ENCODE measurements at places on chromosomes 5 and 9.
A peak's percentile ranks its signal among the peaks of the same experiment; 100 is the strongest.

- DNase-seq = no peak
Observed at GRCh38 chr5:135553688-135554462, 18.1 kb upstream of the NEUROG1 start.

GRCh38 chr9:126327714-126328185, 1.1 kb downstream of the MVB12B start:
- DNase-seq = no peak

DNA sequence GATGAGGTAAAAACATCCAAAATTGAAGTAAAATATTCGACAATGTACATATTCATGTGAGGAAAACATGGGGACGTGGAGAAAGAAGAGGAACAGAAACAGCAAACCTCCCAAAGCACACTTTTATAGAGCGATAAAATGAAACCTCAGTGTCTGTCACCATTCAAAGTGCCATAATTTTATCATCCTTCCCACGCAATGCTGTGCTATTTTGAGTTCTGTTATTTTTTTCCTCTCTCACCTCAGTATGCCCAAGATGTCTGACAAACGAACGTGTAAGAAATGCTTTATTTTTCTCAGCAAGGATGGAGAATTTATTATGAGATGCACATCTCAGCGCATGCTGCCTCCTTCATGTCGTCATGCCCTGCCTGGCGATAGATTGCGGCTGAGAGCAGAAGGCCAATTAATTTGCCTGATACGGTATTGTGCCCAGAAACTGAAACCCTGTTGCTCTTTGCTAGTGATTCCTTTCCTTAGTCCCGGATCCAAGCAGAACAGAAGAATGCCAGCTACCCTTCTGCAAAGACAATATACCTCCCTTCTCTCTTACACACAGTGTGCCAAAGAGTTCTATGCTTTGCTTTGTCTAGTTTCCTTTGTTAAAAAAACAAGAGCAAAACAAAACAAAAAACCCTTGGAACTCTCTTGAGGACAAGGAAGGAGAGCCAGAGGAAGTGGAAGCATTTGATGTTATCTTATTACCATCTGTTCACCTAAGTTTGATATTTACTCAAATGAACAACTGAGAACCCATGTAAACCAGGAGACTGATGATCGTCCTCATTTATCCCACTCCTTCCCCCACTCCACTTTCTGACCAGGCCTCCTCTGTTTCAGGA, 192.4 kb downstream of the SEMA6A start:
- DNase-seq = no peak

DNA sequence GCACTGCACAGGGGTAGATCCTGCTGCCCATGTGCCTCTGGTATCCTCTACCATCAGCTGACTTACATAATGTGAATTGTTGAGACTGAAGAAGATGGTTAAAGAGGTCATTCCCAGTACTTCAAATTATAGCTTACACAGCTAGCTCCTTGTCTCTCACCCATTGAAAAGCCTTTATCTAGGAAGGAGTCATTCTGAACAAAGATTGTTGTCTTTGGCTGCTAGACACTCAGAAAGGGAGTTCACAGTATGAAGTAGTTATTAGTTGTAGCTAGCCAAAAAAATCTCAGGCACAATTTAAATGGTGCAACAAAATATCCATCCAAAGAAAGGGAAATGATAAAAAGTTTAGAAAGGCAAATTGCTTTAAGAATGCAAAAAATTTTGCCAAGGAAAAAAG, 102.0 kb upstream of the NREP start:
- DNase-seq = no peak

GRCh38 chr5:67774786-67775185, 440.8 kb upstream of the PIK3R1 start:
- no peak for DNase-seq

DNA sequence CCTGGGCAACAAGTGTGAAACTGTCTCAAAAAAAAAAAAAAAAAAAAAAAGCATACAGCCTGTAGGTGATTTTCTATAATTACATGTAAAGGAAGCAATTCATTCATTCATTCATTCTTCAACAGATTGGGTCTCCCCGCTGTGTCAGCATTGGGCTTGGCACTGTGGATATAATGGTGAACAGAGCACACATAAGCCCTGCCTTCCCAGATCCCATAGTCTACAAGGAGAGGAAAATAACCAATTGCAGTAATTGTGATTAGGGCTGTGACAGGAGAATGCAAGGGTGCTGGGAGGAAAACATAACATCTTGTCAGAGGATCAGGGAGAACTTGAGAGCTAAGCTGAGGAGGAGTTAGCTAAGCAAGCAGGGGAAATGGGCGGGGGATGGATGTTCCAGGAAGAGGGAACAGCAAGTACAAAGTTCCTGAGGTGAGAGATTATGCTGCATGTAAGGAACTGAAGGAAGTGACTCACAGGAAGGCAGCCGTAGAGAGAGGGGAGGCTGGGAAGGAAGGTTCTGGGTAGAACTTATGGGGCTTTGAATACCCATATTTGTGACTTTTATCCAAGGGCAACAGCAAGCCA, 24.0 kb upstream of the KLF9 start:
- DNase-seq = no peak

DNA sequence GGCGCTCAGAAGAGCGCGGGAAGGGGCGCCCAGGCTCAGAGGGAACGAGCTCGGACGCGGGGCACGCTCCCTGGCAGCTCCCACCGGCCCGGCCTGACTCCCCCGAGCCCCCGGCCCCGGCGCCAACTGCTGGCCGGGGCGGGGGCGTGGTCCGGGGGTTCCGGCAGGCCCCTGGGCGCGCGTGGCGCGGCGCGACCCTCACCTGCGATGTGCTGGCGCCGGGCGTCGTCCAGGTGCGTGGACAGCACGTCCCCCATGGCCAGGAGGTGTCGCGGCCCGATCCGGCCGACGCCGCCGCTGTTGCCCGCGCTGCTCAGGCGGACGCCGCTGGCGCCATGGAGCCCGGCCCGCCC, 43.5 kb upstream of the STXBP1 start:
- no peak for DNase-seq

DNA sequence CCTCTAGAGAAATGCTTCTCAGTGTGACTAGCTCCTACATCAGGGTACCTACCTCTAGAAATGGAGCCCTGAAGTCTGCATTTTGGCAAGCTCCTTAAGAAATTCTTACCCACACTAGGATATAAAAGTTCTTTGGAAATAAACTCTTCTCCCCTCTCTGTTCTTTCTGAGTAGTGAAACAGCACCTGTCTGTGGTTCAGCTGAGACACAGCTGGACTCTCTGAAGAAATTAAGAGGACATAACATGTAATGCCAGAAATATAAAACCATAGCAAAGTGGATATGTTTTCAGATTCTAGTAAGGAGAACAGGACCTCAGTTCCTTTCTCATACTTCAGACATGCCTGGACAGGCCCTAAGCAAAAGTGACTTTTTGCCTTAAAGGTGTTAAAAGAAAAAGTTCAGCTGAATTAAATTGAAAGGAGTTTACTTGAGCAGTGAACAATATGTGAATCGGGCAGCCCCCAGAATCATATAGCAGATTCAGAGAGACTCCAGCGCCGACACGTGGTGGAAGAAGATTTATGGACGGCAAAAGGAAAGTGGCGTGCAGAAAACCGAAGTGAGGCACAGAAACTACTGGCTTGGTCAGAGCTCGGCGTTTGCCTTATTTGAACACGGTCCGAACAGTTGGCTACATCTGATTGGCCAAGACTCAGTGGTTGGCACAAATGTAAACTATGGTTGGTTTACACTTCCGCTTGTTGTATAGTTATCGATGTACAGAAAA, 64.5 kb downstream of the PRKACG start:
- DNase-seq = no peak

DNA sequence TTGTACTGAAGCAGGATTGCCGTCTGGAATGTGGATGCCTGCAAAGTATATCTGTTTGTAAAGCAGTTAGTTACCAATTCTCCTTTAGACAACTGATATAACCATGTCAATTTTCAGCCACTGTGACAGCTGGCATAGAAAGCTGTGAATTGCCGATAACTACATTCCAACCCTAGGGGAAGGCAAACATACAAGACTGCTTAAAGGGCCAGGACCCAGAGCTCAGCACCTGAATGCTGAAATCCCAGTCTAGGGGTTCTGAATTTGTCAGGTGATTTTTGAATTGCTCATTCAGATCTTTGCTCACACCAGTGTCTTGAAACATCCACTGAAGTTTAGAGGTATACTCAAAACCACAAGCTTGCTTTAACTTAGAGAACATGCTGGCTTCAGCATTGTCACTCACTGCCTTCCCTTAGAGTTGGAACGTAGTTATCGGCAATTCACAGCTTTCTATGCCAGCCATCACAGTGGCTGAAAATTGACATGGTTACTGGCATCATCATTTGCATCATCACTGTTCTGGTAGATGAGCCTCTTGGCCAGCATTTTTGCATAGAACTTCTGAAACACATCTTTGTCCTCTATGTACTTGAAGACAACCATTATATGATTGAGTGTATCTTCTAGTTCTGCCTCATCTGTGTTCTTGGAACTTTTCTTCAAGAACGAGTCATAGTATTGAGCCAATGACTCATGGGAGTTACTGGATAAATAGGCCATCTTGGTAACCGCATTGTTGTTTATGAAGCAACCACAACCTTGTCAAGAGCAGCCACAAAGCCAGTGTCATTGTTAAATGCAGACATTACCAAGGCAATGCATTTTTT, 82.1 kb downstream of the CCDC192 start:
- DNase-seq = peak; percentile 40

GRCh38 chr5:93280518-93280917, 300.5 kb downstream of the NR2F1-AS1 start:
- DNase-seq = no peak

DNA sequence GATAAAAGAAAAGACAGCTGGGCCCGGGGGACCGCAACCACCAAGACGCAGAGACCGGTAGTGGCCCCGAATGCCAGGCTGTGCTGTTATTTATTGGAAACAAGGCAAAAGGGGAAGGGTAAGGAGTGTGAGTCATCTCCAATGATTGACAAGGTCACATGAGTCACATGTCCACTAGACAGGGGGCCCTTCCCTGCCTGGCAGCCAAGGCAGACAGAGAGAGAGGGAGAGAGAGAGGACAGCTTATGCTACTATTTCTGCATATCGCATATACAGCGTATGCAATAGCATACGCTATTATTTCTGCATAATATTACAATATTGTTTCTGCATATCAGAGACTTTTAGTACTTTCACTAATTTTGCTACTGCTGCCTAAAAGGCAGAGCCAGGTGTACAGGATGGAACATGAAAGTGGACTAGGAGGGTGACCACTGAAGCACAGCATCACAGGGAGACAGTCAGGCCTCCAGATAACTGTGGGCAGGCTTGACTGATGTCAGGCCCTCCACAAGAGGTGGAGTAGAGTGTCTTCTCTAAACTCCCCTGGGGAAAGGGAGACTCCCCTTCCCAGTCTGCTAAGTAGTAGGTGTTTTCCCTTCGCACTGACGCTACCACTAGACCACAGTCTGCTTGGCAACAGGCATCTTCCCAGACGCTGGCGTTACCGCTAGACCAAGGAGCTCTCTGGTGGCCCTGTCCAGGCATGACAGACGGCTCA, 50.3 kb downstream of the RFX3 start:
- peak; percentile 27 for DNase-seq

DNA sequence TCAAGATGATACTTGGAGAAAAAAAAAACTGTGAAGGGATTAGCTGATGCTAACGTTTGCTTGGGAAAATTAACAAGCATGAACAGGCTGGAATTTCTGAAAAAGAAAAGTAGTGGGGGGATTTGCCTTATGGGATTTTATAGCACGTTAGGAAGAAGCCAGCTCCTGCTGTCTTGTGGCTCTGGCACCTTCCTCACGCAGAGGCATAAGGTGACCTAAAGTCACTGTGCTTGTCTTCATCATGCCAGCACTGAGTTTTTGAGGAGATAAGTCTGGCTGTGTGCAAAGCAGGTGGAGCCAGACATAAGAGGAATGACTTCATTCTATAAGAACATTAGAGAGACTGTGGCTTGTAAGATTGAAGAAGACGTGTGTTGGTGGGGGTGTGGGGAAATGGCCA, 94.4 kb upstream of the MAP1B start:
- DNase-seq = no peak

DNA sequence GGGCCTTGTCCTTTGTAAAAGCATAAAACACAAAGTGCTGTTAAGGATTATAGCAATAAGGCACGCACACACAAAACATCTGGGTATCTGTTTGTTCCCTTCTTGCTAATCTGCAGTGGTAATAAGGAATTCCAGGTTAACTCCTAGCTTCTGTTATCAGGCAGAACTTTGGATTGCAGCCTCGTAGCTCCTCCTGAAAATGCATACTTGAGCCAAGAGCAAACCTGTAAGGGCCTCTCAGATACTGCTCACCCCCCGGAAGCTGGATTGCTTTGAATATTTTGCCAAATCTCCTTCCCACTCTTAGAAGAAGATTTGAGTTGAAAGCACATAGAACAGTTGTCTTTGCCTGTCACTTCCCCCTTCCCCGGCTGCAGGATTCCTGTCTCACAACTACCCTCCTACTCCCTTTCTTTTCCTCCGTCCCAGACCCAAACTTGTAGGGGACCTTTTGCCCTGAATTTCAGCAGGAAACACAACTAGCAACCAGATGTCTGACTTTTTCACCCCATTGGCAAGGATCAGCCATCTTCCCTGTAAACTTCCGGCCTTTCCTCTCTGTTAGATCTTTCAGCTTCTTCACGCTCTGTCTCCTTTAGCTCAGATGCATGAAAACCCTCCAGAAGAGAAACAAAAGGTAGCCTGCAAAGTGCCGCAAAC, 28.2 kb upstream of the SMAD5 start:
- no peak for DNase-seq

- DNase-seq = no peak
Observed at GRCh38 chr9:114746591-114747346, 59.1 kb downstream of the TNFSF15 start.

DNA sequence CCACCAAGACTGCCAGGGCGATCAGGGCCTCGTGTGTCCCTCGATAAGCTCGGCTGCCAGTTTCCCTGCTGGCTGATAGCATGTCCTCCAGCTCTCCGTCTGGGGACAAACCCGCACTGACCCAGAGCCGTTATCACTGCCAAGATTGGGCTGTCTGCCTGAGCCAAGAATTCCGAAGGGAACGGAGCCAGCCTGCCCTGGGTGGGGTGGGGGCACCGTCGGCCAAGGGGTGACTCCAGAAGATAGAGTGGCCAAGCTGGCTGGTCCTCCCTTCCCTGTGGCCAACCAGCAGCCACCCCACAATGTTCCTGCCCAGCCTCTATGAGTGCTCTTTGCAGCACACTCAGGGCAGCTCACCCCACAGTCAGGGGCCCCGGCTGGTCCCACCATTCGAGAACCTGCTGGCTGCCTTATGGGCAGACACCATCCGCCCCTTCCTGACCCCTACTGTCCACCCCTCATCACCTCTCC, 29.4 kb downstream of the HRH2 start:
- no peak for DNase-seq

GRCh38 chr5:7047511-7048261, 334.5 kb downstream of the TENT4A start:
- no peak for DNase-seq

- no peak for DNase-seq
Observed at GRCh38 chr9:113578279-113578865, 114.8 kb downstream of the RGS3 start.

DNA sequence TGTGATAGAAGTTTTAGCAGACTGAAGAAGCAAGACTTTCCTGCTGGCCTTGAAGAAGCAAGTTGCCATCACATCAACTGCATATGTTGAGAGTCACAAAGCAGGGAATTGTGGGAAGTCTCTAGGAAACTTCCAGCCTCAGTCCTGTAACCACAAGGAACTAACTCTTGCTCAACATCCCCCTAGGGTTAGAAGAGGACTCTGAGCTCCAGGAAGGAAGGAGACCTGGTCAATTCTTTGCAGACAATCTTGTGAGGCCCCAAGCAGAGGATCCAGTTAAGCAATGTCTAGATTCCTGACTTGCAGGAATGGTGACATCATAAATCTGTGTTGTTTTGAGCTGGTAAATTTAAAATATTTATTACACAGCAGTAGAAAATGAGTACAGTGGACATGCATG, 18.6 kb upstream of the ZNF366 start:
- DNase-seq = no peak

- no peak for DNase-seq
Observed at GRCh38 chr9:117170567-117170966, 244.3 kb downstream of the ASTN2 start.
